ENCODE measurements at places on chromosomes 6 and 20.
A peak's percentile ranks its signal among the peaks of the same experiment; 100 is the strongest.

GRCh38 chr6:26226579-26226967 lies 138.4 kb upstream of the BTN3A2 start:
- no peak for DNase-seq

- DNase-seq: no peak
These were observed 176.6 kb downstream of the ZDHHC14 start for GRCh38 chr6:157557559-157557958.

- DNase-seq: no peak
These were observed 66.5 kb downstream of the ESF1 start for GRCh38 chr20:13718171-13718570.

GRCh38 chr6:149208134-149208601 lies 109.3 kb upstream of the TAB2 start:
- DNase-seq: peak; percentile 60

DNA sequence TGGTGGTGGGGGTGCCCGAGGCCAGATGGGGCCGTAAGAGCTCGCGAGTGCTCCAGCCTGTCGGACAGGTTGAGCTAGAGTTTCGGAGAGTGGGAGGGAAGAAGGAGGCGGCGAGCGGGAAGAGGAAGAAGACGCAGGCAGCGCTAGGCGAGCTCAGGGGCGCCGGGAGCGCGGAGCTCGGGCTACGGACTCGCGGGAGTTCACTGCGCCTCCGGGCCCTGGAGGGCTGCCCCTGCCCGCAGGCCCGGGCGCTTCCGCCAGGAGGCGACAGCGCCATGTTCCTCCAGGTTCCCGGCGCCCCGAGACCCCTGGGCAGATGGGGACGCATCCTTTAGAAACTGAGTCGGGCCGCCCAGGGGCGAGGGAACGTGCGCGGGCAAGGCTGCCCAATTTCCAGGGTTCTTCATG lies 984 bp downstream of the TFAP2C start:
- DNase-seq: no peak

DNA sequence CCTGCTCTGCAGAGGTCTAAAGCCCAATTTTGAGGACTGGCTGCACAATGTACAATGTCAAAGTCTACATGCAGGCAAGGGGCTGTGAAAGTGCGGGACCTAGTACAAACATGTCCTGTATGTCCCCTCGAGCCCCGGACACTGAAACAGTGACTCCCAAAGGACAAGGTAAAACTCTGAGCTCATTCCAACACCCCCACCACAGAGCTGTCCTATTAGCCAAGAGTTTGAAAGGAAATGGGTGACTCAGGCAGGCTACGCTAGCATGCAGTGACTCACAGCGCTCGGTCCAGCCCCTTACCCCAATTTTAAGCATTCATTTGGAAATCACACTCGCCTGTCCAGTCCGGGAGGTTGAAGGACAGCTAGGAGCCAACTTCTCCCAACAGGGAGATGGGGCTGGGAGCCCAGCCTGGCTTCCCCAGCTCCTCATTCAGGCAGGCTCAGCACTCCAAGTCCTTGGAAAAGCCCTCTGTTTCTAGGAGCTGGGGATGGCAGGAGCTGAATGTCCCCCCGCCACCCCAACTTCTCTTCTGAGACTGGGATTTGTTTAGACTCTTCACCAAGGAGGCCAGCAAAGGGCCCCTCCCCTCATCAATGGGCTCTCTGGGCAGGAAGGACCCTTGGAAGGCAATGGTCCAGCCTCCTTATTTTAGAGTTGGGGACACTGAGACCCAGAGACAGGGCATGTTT lies 3.9 kb downstream of the SDC4 start:
- DNase-seq: no peak

GRCh38 chr20:43178080-43178479 lies 11.6 kb downstream of the PTPRT start:
- DNase-seq: no peak

DNA sequence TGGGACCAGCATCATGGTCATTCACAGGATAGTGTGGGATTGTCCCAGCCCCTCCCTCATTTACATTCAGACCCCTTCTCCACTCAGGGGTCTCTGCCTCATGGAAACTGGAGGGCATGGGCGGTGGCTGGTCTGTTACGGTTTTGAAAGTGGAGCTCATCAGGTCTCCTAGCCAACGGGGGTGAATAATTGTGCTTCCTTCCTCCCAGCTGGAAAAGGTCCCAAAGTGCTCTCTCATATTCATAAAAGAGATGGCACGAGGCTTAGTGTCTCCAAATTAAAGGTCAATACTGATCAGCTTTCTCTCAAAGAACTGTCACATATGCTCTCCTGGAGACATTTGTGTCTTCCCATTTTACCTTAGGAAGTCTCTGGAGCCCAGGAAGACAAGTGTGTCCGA lies 19.9 kb downstream of the JARID2 start:
- no peak for DNase-seq

GRCh38 chr6:16273256-16273655 lies 34.9 kb downstream of the GMPR start:
- DNase-seq: no peak

DNA sequence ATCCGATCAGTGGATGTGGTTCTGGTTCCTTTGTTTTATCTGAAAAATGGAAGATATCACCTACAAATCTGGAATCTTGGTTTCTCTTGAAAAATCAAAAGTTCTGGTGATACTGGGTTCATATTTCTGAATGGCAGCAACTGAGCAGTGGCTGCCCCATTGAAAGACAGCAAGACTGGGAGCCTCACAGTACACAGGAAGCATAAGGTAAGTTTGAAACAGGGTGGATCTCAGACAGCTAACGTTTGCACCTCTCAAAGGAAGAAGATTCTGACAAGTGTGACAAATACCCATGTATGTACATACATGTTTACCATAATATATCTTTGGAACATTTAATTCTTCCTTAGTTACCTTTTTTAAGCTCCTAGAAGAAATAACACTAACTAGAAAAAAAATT lies at the start of gene SAMD3:
SAMD3 (minus strand) TSS at position 177 of the 400 bp plus-strand sequence. CDS start 7,678 bp downstream, outside the sequence.
- no peak for DNase-seq

DNA sequence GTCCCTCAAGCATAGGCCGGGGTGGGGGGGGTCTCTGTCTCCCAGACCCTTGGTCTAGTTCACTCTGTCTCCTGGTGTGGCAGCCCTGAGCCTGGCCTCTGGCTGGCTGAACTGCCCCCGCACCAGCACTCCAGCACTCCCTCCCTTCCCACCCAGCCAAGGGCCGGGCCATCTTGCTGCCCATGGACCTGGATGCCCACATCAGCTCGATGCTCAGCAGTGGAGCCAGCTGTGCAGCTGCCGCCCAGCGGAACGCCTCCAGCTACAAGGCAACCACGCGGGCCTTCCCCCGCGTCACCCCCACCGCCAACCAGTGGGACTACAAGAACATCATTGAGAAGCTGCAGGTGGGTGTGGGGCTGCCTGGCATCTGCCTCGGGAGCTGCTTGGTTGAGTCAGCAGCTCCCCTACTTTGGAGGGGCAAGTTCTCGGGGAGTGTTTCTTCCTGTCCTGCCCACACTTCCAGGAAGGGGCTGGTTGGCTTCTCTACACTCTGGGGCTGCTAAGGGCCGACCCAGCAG lies 28.4 kb downstream of the UQCC2 start:
- peak; percentile 76 for DNase-seq

GRCh38 chr6:47209632-47210031 lies 100.1 kb downstream of the TNFRSF21 start:
- DNase-seq: no peak

GRCh38 chr6:38476141-38476540 lies 163.6 kb downstream of the BTBD9 start:
- DNase-seq: no peak

- DNase-seq: no peak
These were observed 63.5 kb downstream of the VTA1 start for GRCh38 chr6:142210606-142211005.

GRCh38 chr6:100236389-100236788 lies 228.3 kb downstream of the SIM1 start:
- no peak for DNase-seq

GRCh38 chr6:110188791-110189190 lies 8.6 kb downstream of the CDC40 start:
- DNase-seq: no peak

GRCh38 chr6:43368259-43369160 lies 937 bp downstream of the ZNF318 start:
- DNase-seq: peak; percentile 54

GRCh38 chr6:31163922-31164321 lies 5.5 kb downstream of the TCF19 start:
- DNase-seq: no peak

DNA sequence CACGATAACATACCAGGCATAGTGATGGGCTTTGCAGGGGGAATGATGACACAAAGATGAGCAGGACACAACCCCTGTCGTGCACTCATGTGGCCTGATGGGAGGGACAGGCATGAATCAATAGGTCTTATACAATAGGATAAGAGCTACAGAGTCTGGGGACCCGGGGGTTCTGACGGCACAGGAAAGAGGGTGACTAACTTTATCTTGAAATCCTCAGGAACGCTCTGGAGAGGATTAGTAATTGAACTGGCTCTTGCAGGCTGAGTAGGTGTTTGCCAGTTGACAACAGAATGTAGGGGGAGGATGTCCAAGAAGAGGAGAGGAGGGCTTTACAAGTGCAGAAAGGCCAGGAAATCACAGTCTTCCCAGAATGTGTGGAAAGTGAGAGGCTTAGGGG lies 219.9 kb upstream of the ECI2 start:
- no peak for DNase-seq

DNA sequence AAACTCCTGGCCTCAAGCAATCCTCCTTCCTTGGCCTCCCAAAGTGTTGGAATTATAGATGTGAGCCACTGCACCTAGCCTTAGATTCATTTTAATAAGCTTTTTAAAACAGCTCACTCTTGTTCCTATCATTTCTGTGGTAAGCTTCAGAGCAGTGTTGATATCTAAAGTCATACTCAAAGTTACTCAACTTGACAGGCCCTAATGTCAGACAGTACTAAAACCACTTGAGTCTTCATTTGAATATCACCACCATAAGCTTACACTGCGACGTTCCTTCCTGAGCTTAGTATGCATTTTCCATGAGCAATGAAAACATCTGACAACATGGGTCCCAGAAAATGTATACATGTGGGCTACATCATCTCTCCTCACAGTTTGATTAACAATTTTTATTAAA lies 6.0 kb downstream of the FUCA2 start:
- DNase-seq: no peak

GRCh38 chr6:8103726-8104125 lies 1.4 kb upstream of the EEF1E1 start:
- no peak for DNase-seq

- DNase-seq: no peak
These were observed 109.4 kb downstream of the FNDC1 start for GRCh38 chr6:159278626-159279025.

DNA sequence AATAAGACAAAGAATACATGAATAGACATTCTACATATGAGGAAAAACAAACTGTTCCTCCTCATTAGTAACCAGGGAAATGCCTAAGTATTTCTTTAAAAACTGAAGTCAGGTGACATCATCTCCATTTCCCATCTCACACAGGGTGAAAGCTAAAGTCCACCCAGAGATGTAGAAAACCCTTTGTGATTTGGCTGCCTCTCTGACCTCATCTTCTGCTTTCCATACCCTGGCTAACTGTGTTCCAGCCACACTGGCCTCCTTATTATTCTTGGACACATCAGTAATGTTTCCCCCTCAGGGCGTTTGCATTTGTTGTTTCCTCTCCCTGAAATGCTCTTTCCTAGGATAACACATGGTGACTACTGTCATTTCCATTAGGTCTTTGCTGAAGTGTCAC lies 40.4 kb downstream of the ESF1 start:
- DNase-seq: no peak

DNA sequence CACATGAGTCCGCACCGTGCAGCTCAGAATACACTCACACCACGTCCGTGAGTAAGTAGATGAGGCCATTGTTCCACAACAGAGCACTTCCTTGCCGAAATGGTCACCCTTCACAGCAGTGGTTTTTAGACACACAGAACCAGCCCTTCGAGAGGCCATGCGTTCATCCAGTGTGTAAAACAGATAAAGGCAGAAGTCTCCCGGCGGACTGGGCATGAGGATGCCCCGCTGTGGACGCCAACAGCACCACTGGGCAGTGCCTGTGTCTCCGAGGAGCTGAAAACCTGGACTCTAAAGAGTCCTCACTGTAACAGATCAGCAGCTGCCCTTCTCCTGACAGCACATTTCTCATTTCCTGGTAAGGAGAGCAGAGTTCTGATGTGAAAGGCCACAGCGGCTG lies 75.2 kb downstream of the WDR27 start:
- no peak for DNase-seq

GRCh38 chr6:1190366-1190765 lies 121.5 kb upstream of the FOXQ1 start:
- DNase-seq: no peak

- DNase-seq: no peak
These were observed 12.1 kb downstream of the TFAP2A start for GRCh38 chr6:10402648-10403311.

DNA sequence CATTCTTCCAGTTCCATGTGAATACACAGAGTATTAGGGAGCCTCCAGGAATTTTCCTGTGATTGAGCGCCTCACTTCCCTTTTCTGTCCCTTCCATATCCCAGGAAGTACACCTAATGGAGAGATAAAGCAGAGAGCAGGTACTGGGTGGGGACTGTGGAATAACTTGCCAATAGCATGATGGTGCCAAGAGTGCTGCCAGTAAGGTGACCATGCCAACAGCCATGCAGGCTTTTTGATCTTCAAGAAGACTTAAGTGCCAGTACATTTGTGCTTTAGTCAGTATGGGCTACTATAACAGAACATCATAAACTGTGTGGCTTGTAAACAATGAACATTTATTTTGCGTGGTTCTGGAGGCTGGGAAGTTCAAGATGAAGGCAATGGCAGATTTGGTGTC lies 160.2 kb upstream of the RIMS1 start:
- DNase-seq: no peak

DNA sequence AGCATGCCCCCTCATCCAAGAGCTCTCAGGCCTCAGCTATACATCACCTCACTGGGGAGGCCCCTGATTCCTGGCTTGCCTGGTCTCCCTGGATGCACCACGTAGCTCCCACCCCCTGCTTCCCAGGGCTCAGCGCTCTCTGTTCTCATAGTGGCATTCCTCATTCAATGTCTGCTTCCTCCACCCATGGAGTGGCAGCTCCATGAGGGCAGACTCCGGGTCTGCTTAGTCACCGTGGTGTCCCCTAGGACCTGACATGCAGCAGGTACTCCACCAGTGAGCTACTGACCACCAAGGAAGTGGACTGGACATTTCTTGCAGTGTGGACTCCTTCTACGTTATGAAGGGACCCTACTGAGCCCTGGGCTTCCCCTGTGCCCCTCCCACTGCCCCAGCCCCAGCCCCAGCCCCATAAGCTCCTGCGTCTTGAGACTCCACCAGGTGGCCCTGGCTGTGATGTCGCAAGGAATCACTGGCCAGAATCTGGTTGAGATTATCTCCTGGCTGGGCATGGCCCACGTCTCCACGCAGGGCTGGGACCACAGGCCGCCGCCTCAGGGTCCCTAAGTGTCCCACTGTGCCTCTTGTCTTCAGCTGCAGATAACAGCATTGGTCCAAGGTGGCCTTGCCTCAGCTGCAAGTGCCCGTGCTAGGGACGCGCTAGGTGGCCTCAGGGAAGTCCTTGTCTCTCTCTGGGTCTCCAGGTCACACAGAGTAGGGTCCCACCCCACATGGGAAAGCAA lies 26.7 kb downstream of the CEBPB start:
- DNase-seq: no peak

- no peak for DNase-seq
These were observed 135.6 kb upstream of the SLC22A23 start for GRCh38 chr6:3592371-3592941.

GRCh38 chr6:158754738-158755137 lies 64.4 kb downstream of the EZR start:
- DNase-seq: no peak
